ENCODE measurements at places on chromosomes 1 and 21.

DNA sequence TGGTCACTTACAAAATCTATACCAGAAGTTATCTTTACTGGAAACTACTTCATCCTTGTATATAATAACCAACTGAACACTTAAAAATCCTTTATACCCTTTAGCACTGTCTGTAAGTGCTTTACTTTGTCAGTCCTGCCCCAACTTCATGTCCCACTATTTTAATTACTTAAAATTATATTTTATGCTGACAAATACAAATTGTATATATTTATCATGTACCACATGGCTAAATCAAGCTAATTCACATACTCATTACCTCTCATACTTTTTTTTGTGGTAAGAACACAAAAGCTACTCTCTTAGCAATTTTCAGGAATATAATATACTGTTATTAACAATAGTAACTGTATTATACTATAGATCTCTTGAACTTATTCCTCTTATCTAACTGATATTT lies 63.0 kb downstream of the EVI5 start:
- DNase-seq: no peak

DNA sequence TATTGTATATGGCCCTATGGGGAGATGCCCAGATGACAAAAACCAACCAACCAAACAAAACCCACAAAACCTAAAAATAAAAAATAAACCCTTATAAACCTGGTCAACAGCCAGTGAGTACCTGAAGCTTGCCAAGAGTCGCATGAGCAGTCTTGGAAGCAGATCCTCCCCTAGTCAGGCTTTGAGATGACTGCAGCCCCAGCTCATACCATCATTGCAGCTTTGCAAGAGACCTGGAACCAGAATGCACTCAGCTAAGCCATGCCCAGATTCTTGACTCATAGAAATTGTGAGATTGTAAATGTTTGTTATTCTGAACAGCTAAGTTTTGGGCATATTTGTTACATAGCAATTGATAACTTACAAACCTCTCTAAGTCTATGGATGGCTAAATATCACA lies 326.8 kb downstream of the HLX start:
- no peak for DNase-seq

DNA sequence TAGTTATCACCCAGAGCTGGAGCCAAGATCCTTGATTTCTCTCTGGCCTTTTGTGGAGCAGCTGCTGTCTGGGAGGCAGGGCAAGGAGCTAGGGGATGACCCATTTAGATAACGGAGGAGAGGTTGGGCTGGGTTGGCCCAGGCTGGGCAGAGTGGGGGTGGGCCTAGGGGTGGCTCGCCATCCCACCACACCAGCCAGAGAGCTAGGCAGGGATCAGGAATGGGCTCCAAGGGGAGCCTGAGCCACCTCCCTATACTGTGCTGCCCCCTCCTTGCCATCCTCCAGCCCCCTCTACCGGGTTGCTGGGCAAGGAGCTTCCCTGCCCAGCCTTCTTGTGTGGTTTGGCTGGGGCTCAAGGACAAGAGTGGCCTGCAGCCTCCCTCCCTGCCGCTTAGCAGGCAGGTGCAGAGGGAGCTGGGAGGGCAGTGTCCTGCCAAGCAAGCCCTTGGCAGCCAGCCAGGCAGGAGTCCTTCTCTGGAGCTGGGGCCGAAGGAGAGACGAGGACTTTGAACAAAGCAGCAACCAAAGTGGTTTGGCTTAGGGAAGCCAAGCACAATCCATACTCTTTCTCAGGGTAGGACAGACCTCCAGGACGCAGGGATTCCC lies 4.1 kb downstream of the NUAK2 start:
- DNase-seq: no peak

DNA sequence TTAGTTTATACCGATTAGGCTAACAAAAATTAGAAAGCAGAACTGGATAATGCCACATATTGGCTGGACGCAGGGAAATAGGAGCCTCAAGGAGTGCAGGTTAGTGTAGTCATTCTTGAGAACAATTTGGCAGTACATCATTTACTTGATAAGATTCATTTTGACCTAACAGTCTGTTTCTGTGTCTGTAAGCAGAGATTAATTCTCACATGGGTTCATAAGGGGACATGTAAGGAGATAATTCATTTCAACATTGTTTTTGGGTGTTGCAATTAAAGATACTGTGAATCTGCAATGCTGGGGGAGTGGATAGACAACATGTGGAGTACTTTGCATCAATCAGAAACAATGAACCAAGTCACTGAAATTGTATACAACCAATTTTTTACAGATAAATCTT lies 32.0 kb downstream of the AGO3 start:
- no peak for DNase-seq

GRCh38 chr1:201708691-201709090 lies 120.3 kb upstream of the IPO9 start:
- DNase-seq: no peak

Measured in stimulated activated CD4-positive, alpha-beta T cell treated with anti-CD3 and anti-CD28 coated beads, Interleukin-2, amount 100 ng/mL, for 24 hours (primary cell).